ENCODE measurements at places on chromosomes 7 and 10.
A peak's percentile ranks its signal among the peaks of the same experiment; 100 is the strongest.

DNA sequence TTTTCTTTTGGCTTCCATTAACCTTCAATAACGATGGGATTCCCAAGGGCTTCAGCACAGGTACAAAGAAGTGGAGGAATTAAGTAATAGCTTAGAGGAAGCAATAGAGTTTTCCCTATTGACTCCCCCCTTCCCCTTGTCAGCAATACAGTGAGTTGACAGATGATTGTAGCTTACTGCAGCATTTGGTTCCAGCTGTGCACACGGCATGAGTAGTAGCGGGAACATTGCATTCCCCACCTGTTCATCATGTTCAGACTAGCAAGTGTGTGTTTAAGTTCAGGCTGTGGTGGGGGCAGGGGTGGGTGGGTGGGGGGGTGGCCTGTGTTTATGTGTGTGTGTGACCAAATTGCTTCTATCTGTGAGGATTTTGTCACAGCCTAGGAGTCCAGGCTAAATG, 4.6 kb upstream of the ADRA2A start:
- no peak for DNase-seq

- DNase-seq, result no peak
Measured at GRCh38 chr10:130631142-130632096, 495.2 kb downstream of the GLRX3 start.

- no peak for DNase-seq
Measured at GRCh38 chr7:133436014-133436428, 183.1 kb downstream of the EXOC4 start.

GRCh38 chr7:13777242-13777641, 212.2 kb downstream of the ETV1 start:
- DNase-seq, result no peak

- no peak for DNase-seq
Measured at GRCh38 chr7:391961-392524, 102.1 kb downstream of the FOXL3 start.

GRCh38 chr10:13068071-13068470, 31.9 kb upstream of the OPTN start:
- DNase-seq, result no peak

DNA sequence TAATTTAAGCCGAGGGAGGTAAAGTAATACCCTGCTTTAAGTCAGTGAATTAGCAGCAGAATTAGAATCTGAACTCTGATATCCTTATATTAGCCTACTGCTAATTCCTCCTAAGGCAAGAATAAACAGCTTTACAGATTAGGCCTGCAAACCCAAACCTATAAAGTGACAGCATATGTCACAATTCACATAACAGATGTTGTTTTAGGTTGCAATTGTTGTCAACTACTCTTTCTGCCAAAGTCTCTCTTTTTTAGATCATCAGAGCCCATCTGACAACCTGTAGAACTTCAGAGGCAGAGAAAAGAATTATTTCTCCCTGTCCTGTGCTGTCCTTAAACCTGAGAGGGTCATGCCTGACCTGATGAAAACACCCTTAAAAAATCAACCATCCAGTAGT, 167.2 kb downstream of the PRKG1 start:
- no peak for DNase-seq

DNA sequence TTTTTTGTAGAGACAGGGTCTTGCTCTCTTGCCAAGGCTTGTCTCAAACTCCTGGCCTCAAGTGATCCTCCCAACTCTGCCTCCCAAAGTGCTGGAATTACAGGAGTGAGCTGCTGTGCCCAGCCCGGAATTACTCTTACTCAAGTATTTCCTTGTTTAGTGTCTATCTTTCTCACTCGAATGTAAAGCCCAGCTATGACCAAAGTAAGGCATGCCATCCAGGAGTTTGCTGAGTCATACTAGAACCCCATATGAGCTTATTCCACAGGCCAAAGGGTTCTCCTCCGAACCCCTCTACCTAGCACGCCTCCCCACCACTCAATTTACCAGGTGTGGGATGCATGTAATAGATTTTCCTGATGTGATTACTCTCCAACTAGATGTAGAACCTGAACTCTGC, 166.6 kb upstream of the AUTS2 start:
- DNase-seq, result no peak

DNA sequence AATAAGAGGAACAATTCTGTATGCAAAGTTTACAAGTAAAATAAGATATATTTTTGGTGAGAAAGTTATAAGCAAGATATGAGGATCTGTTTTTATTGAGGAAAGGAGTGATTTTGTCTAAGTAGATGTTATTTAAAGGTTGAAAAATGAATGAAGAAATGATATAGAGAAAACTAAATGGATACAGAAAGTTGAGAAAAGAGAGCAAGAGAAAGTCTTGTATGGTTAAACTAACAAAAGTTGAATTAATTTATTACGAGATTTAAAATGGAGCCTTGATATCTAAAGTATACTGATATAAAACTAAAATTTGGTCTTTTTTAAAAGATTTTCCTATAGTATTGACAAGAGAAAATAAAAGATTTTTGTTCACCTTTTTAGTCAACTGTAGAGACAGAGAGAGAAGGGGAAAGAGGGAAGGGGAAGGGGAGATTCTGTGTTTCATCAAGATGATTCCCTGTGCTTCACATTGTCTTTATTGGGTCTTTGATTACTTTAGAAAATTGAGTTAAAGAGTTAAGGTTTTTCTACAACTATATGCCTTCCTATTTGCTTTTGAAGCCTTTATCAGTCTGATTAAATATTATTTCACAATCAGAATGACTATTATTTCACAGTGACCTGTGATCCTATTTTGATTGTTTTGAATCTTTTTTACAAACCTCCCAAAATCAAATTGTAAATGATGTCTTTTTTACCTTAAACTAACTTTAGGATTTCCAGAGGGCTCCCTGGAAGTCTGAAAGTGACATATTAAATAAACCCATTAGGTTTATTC, 10.7 kb downstream of the SHTN1 start:
- DNase-seq, result no peak

DNA sequence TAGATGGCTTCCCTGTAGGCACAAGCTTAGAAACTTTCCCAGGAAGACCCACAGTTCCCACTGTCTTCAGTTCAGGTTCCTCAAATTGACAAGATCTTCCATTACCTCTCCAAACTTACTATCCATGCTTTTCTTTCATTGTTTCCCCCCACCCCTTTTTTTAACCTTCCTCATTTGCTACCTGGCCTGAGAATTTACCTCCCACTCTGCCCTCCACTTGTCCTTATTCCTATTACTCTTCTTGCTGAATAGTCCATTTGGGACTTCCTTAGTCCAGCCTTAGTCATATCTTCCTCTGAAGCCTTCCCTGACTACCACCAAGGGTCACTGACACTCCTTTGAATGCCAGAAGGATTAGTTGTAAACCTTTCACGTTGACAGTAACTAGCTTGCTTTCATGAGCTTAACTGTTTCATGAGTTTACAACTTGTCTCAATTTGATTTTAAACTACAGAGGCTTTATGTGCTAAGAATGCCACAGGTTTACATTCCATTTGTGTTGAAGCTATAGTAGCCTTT, 1.2 kb upstream of the CALU start:
- no peak for DNase-seq

DNA sequence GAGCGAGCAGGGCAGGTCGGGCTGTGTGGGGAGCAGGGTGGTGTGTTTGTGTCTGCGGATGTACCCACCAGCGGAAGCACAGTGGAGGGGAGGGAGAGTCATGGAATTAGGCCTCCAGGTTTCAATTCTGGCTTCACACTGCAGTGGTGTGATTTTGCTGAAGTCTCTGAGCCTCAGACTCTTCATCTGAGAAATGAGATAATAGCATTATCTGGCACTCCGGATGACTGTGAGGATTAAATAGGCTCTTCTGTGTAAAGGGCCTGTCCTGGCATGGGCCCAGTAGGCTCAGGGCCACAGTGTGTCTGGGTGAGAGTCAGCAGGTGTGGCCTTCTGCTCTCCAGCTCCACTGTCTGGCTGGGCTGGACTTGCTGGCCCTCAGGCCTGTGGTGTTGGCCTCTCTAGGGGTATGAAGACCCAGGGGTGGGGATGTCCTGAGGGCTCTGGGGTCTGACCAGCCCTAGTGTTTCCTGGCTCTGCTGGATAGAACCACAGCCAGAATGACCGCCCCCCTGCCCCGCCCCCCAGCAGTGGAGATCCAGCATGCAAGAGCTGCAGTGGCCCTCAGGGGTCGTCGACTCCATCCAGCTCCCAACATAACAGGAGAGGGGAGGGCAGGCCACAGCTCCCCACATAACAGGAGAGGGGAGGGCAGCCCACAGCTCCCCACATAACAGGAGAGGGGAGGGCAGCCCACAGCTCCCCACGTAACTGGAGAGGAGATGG, 178.6 kb downstream of the RPS24 start:
- DNase-seq, result no peak

GRCh38 chr7:51026341-51026740, 243.6 kb upstream of the GRB10 start:
- peak; percentile 27 for DNase-seq

- DNase-seq, result no peak
Measured at GRCh38 chr7:105098863-105099515, 85.0 kb downstream of the KMT2E start.

DNA sequence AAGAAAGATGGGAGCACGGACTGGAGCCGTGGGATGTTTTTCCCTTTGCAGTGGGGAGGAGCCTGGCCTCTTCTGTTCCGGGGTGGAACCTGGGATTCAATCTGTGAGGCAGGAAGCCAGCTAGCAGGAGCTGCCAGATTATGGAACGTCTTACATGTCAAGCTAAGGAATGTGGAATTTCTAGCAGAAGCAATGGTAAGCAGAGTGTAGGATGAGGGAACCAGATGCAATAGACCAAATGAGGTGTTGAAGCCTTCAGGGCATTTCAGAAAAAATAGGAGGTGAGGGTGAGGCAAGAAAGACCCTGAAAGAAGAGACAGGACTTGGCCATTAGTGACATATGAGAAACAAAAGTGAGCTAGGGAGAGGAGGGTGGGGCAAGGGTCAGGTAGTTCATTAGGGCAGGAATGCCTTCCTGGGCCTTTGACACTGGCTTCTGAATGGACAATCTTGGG, 105.5 kb downstream of the CHN2 start:
- DNase-seq, result no peak

- DNase-seq, result no peak
Measured at GRCh38 chr10:132206806-132207535, 20.2 kb downstream of the DPYSL4 start.

GRCh38 chr10:15802375-15802949, 57.8 kb downstream of the MINDY3 start:
- no peak for DNase-seq

GRCh38 chr7:18283045-18283444, 212.5 kb upstream of the HDAC9 start:
- DNase-seq, result no peak

DNA sequence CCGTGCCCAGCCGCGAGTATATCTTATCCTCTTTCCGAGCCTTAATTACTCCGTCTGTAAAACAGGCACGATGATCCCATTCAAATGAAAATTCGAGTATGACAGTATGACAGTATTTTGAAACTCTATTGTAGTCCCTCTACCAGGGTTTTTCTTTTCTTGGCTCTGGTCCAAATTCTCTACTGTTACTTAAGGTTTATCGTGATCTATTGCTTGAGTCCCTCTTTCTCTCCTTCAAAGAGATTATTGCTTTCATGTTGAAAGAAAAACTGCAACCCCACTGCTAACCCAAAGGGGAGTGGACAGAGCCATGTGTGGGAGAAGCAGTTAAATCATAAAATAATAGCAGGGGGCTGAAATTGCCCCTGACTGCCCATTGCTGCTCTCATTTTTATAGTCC, 1156.6 kb upstream of the AUTS2 start:
- DNase-seq, result no peak

- DNase-seq, result no peak
Measured at GRCh38 chr7:151410405-151411390, 860 bp upstream of the WDR86 start.

All from liver (tissue), 10 donors.